ENCODE measurements at places on chromosomes 3 and 15.
A peak's percentile ranks its signal among the peaks of the same experiment; 100 is the strongest.

DNA sequence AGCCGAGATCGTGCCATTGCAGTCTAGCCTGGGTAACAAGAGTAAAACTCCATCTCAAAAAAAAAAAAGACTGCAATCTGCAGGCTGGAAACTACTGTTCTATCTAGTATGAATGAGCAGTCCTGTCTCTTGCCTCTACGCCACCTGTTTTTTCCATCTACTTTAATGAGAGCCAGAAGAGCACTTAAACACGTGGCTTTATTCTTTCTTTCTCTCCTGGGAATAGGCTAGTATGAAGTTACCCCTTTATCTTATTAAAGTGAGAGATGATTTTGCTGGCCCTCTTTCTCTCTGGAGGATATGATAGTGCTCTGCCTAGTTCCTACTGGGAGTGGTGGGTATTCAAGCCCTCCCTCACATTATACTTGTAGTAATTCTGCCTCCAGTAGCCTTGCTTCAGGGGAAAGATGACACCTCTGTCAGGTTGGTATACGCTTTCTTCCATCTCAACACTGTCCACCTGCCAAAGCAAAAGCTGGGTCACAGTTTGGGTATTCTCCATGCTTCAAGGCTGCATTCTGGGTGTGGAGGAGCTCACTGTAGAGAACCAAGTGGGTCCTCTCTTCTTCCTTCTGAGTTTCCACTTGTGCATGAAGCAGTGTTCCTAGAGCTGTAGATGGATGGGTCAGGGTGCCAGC, 17.8 kb downstream of the MAPKBP1 start:
- no peak for DNase-seq

- no peak for DNase-seq
These were observed 28.3 kb upstream of the TNIK start for GRCh38 chr3:171488479-171488878.

- no peak for DNase-seq
These were observed 14.8 kb downstream of the CEP19 start for GRCh38 chr3:196697270-196697669.

DNA sequence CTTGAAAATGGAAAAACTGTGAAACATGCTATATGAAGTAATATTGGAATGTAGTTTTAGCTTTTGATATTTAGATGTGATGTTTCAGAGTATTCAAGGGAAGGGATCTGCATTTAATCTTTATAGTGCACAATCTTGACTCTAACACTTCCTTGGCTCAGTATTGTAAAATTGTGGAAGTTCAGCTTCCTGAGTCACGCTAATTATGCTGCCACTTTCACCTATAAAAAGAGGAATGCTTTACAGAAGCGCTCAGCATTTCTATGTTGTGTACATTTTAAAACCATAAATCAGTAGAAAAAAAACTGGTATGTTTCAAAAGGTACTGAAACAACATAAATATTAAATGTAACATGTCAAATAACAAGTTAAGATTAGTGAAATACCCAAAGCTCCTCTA, 32.6 kb downstream of the SERPINI2 start:
- no peak for DNase-seq

GRCh38 chr3:122004107-122004506, 17.9 kb downstream of the ILDR1 start:
- no peak for DNase-seq

- DNase-seq: no peak
These were observed 21.2 kb downstream of the GPR156 start for GRCh38 chr3:120263792-120264191.

GRCh38 chr3:17151598-17152373, 267.0 kb downstream of the PLCL2 start:
- DNase-seq: no peak

- no peak for DNase-seq
These were observed 107.4 kb downstream of the VGLL4 start for GRCh38 chr3:11536132-11536935.

GRCh38 chr3:10619989-10620832, 114.8 kb upstream of the ATP2B2 start:
- DNase-seq: no peak

GRCh38 chr15:88166082-88166993, 90.2 kb downstream of the NTRK3 start:
- peak; percentile 66 for DNase-seq

DNA sequence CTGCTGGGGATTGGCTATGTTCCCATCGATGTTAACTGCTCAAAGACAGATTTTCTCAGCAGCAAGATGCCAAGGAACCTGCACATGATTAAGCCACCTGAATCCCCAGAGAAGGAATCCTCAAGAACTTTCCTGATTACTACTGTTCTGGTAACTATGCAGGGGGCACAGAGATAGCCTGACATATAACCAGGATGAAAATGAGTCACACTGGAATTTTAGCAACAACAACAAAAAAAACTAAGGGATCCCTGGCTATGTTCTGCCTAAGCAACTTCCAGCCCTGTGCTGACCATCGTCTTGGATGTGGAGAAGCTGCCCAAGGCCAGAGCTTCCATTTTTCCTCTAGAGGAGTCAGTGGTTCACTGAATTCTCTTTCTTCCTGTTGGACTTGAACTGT, 13.8 kb downstream of the RIOX2 start:
- DNase-seq: no peak

- no peak for DNase-seq
These were observed 3.5 kb downstream of the CSK start for GRCh38 chr15:74785194-74786032.

GRCh38 chr15:70212963-70213315, 115.2 kb upstream of the TLE3 start:
- DNase-seq: no peak

DNA sequence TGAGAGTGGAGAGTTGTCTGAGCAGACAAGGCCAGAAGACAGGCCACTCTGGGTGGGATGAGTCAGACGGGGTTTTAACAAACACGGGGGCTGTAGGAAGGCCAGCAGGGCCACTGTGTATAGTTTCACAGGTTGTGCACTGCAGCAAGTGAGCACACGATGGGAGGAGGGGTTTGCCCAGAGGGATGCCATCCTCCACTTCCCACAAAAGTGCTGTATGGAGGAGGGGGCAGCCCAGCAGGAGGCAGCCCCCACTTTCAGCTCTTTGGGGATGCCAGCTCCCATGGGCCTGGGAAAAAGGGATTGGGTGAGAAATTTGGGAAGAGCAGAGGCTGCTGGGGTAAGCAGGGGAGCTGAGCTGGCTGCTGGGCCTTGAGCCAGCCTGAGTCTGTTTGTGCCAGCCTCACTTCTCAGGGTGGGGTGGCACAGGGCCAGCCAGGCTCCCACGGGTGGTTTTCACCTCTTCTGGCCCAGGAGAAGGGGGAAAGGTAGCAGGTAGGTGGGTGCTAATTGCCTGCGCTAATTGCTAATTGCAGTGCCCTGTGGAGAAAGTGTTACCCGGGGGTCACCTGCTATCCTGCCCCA, 6.7 kb downstream of the ZBTB47 start:
- DNase-seq: no peak
